ENCODE measurements at places on chromosomes 6 and 20.
A peak's percentile ranks its signal among the peaks of the same experiment; 100 is the strongest.

DNA sequence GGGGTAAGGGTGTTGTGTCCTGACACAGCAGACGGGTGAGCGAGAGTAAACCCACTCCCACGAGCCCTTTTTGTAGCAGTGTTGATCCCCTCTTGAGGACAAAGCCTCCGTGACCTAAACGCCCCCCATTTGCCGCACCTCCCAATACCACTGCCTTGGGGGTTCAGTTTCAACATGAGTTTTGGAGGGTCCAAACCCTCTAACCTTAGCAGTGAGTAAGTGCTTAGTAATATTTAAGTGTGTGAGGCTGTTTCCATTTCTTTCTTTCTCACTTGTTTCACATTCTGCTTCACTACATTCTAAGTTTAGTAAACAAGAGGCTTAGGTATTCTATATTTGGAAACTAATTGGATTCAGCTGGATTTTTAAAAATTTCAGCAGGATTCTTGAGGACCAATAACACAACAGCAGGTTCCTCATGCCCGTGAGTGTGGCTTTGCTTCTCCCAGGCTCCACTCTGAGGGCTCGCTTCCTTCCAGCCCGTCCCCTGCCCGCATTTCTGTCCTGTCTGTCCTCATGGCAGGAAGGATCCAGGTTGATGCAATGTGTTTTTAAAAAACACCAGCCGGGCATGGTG, 41.2 kb downstream of the SNX9 start:
- no peak for DNase-seq

- no peak for DNase-seq
These were observed 1.3 kb downstream of the SUPT3H start for GRCh38 chr6:45376310-45377042.

DNA sequence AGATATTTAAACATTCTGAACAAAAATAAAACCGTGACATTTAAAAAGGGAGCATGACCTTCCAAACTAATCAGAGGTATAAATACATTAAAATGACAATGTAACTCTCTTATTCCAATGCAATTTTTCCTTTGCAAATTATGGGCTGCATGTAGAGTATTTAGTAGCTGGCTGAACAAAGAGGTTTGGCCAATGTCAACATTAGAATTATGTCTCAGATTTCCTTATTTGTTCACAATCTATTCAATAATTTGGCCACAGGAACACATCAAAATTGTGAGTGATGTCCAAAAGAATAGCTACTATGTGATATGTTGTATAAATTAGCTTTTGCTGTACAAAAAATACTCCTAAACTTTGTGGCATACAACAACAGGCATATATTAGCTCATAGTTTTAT, 580.0 kb upstream of the MARCKS start:
- DNase-seq: no peak

DNA sequence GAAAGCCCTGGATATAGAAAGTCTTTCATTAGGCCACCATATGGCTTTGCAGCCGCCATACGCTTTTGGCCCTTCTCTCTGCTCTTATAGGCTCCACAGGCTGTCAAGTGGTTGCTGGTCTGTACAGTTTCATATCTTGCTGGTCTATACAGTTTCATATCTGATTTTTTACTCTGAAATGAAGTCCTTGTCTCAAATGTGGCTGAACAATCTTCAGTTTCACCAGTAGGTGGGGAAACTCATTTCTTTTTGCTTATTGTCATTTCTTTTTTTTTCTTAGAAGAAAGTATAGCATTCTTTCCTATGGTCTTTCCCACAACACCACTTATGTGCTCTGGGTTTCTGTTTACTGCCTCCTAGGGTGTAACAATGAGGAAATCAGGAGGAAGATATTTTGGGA, 771.4 kb upstream of the MMS22L start:
- no peak for DNase-seq

- DNase-seq: no peak
These were observed 42.6 kb upstream of the IL17A start for GRCh38 chr6:52143551-52143950.

- no peak for DNase-seq
These were observed 467 bp downstream of the TREML4 start for GRCh38 chr6:41228616-41229015.

DNA sequence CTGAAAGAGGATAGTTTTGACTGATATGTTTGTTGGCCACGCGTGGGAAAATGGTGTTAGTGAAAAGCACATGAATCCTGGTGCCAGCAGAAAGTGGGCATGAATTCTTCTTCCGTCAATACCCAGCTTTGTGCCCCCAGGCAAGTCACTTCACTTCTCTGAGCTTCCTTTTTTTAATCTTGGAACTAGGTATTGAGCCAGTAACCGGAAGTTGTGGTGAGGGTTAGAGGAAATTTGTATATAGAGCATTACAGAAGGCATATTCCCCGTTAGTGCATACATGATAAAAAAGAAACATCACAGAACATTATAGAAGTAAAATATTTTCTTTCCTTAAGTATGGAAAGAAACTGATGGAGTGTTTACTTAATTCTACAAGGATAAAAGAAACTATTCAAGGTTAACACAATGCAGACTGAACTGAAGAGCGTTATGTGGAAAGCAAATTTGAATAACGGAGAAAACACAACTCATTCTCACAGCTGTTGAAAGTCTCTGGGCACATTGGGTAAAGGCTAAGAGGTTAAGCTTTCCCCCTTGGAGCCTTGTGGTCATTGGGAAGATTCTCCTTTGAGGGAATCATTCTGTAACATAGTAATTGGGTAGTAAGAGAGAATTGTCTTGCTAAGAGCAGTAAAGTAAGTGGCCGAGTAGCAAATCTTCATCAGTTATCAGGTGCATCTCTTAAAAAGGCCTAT, 223.1 kb downstream of the BCAS1 start:
- no peak for DNase-seq

DNA sequence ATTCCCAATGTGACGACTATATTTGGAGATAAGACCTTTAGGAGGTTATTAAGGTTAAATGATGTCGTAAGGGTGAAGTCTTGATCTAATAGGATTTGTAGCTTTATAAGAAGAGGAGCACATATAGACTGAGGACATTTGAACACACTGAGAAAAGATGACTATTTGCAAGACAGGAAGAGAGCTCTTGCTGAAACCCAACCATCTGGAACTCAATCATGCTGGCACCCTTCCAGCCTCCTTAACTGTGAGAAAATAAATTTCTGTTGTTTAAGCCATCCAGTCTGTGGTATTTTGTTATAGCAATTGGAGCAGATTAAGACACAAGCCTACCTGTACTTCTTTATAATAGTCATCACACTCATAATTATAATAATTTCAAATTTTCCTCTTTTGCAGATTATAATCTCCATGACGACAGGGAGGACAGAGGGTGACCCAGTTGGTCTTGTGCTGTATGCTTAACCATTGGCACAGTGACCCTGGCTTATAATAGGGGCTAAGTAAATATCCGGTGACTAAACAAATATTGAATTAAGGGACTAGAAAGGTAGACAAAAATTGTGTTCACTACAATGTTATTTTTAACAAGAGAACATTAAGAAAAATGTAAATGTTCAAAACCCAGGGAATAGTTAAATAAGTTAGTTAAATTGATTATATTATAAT, 206.4 kb upstream of the HDDC2 start:
- no peak for DNase-seq

DNA sequence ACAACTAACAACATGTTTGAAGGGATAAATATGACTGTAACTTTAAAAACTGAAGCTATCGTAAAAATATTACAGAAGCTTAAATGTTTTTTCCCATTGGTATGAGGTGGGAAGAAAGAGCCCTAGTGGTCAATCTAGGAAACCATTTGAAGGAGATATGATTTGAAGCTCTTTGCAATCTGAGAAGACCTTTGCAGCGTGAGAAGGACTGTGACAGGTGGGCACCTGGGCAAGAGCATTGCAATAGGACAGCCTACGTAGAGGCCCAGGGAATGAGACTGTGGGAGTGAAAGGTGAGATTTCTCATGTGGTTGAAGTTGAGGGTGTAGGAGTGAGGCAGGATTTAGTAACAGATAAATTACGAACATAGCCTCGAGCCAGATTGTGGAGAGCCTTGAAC, 108.0 kb upstream of the PDE7B start:
- no peak for DNase-seq

DNA sequence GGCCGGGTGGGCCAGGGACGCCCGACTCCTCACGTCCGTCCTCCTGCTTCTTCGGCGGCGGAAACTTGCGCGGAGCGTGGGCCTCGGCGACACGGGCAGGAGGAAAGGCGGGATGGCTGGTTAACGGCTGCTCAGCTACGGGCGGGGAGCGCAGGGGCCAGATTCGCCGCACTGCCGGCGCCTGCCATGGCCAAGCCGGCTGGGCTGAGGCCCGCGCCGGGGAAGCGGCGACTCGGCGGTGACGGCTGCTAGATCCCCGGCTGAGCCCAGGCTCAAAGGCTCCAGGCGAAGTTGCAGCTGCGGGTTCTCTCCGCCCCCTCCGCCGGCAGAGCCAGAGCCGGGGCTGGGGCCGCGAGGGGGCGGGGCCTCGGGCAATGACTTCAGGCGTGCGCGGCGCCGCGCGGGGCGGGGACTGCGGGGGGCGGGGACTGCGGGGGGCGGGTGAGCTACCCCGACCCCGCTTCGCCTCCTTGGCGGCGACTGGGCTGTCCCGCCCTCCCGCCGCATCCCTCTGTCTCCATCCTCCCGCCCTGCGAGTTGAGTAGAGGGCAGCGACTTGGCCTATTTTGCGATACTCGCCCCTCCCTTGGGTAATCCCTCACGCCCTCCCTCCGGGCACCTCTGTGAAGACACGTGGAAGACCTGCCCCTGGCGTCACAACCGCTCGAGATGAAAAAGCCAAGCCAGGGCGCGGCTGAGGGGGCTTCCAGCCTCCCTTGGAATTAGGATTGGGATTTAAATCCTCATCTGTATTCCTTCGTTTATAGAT, at the start of gene CEP85L:
Gene CEP85L, minus strand, starts transcription at position 310 of the 769 bp plus-strand sequence. CDS start 322 bp downstream, outside the sequence.
- peak; percentile 93 for DNase-seq

GRCh38 chr6:34057790-34058189, 88.1 kb downstream of the GRM4 start:
- no peak for DNase-seq

GRCh38 chr6:154773610-154774089, 40.4 kb downstream of the SCAF8 start:
- no peak for DNase-seq

GRCh38 chr20:5065879-5066383, 53.8 kb downstream of the PCNA start:
- DNase-seq: no peak

GRCh38 chr6:111759836-111760785, 113.1 kb downstream of the FYN start:
- no peak for DNase-seq

DNA sequence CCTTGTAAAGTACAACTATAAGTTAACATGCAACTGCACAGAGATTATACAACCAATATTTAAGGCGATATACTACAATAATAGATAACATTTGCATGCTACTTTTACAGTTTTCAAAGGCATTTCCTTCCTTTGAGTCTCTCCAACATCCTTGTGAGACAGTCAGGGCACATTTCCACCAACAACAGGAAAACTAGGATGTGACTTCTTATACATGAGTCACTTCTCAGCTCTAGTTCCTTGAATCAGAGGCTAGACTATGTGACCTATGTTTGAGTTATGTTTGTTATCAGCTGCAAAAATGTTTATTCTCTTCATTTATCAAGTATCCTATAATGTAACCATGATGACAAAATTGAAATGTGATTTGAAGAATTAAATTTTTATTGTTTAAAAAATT, 51.7 kb upstream of the TFAP2D start:
- DNase-seq: no peak

- no peak for DNase-seq
These were observed 3.7 kb downstream of the CRIP3 start for GRCh38 chr6:43304882-43305281.

- DNase-seq: peak; percentile 55
These were observed 32.0 kb downstream of the ARHGAP40 start for GRCh38 chr20:38633577-38634093.

DNA sequence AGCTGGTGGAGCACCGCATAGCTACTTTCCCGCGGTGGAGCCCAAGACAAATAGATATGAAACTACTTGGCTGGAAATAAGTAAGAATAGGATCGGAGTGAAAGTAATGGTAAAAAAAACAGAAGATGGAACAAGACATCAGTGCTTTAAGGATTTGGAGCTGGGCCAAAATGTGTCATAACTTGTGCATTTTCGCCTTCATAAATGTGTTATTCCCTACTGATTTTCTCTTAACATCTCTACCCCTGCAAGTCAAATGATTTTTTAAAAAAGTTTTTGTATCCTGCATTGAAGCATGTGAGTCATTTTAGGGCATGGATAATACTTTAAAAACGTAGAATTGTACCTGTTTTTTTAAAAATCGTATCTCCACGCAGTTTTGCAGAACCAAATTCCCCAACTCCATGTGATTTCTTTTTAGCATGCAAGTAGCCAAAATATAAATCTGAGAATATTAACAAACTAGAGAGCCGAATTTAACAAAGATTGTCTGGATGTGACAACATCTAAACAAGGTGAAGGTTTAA, 882 bp upstream of the FAM184A start:
- no peak for DNase-seq

GRCh38 chr20:21808863-21809664, 103.6 kb downstream of the PAX1 start:
- no peak for DNase-seq

DNA sequence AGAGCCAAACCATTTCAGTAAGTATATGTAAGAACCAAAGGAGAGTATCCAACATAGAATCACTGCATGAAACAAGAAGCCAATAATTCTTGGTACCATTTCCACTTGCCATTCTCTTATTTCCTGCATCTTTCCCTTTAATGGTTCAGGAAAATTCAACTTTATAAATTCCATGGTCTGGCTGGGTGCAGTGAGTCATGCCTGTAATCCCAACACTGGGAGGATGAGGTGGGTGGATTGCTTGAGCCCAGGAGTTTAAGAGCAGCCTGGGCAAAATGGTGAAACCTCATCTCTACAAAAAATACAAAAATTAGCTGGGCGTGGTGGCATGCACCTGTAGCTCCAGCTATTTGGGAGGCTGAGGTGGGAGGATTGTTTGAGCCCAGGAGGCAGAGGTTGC, 21.2 kb downstream of the NHLRC1 start:
- no peak for DNase-seq

GRCh38 chr6:108755257-108756240, 92.7 kb upstream of the ARMC2 start:
- DNase-seq: no peak

DNA sequence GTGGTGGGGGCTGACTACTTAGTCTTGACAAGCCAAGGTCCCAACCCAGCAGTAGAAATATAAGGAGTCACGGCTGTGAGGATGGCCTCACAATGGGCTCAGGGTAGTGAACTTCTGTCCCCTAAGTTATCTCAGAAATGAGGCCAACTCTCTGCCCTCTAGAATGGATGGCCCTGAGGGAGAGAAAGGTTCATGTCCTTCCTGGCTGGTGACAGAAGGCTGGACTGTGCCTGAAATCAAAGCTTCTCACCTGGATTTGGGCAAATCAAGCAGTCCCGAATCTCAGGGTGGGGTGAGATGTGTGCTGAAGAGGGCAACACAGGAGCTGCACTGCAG, 12.7 kb downstream of the RRP36 start:
- DNase-seq: no peak

- no peak for DNase-seq
These were observed 47.4 kb downstream of the HLA-DPB1 start for GRCh38 chr6:33123181-33123580.
